ENCODE measurements at places on chromosomes 7 and 10.

DNA sequence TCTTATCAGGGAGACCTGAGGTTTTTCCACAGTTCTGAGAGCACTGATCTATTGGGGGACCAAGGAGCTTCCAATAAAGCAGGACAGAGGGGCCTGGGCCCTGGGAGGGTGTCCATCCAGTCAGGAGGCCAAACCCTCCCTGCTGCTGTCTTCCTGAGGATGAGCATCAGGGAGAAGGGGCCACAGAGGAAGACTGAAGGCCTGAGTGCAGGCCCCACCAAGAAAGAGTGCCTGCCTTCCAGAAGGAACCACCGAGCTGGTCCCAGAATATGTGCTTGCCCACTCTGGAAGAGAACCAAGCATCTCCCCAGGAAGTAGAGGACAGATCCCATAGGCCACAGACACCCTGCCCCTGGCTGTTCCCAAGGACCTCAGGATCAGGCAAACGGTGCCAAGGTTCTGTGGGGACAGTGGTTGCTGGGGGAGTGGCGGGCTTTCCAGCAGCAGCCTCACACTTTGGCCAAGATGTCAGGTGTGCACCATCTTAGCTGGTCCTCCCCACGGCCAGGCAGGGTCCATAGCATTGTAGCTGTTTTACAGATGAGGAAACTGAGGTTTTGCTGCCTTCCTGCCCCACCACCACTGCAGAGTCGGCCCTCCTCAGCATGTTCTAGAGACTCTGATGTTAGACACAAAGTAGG is 199.4 kb downstream of the GRID1 start:
- no peak for DNase-seq

DNA sequence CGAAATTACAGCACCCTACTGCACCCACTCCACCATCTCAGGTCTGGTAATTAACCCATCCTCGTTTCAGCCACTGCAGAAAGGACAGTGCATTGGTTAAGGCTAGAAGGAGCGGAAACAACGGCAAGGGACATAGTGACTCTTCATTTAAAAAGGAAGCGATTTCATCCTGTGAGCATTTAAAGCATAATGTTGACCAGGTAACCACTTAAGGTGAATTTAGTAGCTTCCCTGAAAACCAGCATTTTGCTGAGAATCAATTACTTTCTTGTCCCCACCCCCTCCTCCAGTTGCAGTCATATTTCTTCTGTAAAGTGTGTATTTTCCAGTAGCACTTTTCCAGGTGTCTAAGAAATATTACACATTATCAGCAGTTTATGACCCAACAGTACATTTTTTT is 821 bp upstream of the JAZF1 start:
- no peak for DNase-seq

GRCh38 chr10:70284542-70285475 is 1.0 kb upstream of the NPFFR1 start:
- no peak for DNase-seq

GRCh38 chr7:122532406-122533269 is 166.3 kb downstream of the RNF133 start:
- no peak for DNase-seq

GRCh38 chr10:35041502-35041879 is 48.6 kb downstream of the CUL2 start:
- no peak for DNase-seq

- DNase-seq = no peak
These were observed 88.3 kb downstream of the ARMH3 start for GRCh38 chr10:101967713-101968112.

- no peak for DNase-seq
These were observed 26.5 kb downstream of the CCNY start for GRCh38 chr10:35362701-35363350.

- DNase-seq = no peak
These were observed 119.5 kb downstream of the DOCK4 start for GRCh38 chr7:112086496-112087254.

DNA sequence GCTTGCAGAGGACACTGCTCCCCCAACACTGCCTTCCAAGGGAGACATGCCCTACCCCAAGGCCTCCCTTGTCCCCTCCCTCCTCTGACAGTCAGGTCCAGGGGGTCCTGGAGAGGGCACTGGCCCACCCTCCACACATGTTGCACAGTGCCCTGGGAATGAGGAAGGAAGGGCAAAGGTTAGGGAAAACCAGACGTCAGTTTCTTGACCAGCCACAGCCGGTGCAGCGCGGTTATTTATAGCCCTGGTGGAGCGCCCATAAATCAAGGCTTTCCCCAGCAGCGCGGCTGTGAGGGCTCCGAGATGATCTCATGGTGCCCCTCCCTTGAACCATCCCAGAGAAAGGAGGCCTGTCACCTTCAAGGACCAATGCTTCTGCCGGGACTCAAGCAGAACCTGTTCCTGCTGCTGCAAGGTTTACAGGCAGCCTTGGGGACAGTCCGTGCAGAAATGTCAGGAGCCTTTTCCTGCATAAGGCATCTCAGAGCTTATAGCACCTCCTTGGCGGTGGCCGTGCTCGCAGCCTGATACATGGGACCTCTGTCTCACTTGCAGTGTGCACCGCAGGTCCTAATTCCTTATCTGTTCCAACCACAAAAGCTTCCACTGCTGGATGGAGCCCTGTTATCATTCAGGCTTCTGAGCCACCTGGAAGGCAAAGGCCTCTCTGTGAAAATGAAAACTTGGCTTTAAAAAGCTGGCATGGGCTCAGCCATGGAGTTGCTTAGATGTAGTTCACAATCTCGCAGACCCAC is 127.3 kb downstream of the LHPP start:
- peak; percentile 79 for DNase-seq

Data from A172 (cell line).